ENCODE measurements at places on chromosomes 11 and 22. TPM values are rescaled to one million over a fixed set of nuclear protein-coding genes. Genes with fewer than 3 reads are reported as not detected.

Gene GAL
- 2.1 TPM for polyA plus RNA-seq

Gene SYCE3
- not detected for polyA plus RNA-seq

Gene SYT12
- 2.1 TPM for polyA plus RNA-seq

Gene OR5B21
- not detected for polyA plus RNA-seq

Gene OR5A1
- not detected for polyA plus RNA-seq

Gene OR4P4
- not detected for polyA plus RNA-seq

Gene C1QTNF4
- 16.4 TPM for polyA plus RNA-seq

Gene MRGPRX3
- polyA plus RNA-seq, result not detected

Gene IRAG1
- 0.14 TPM for polyA plus RNA-seq

Gene SCN4B
- 0.92 TPM for polyA plus RNA-seq

Gene MMP7
- polyA plus RNA-seq, result not detected

Gene GAB4
- not detected for polyA plus RNA-seq

Gene SYT8
- not detected for polyA plus RNA-seq

Gene PNPLA3
- polyA plus RNA-seq, result 4.5 TPM

Gene DEFB131B
- polyA plus RNA-seq, result not detected

Gene VWA5A
- polyA plus RNA-seq, result 87.3 TPM

Gene TMEM191B
- 41.5 TPM for polyA plus RNA-seq

Gene KCNQ1
- not detected for polyA plus RNA-seq

Gene KRTAP5-7
- 0.56 TPM for polyA plus RNA-seq

Gene FGF4
- polyA plus RNA-seq, result not detected

Gene GVQW3
- polyA plus RNA-seq, result 24.0 TPM

Gene CRYAB
- polyA plus RNA-seq, result not detected

Gene SCN3B
- polyA plus RNA-seq, result 42.1 TPM

Gene BTBD10
- 143 TPM for polyA plus RNA-seq

Gene DBX1
- not detected for polyA plus RNA-seq

Gene P2RX6
- 0.17 TPM for polyA plus RNA-seq

Measured in neural cell (in vitro differentiated cells).